ENCODE measurements at places on chromosomes 5 and 9. TPM values are rescaled to one million over a fixed set of nuclear protein-coding genes. Genes with fewer than 3 reads are reported as not detected.

DNA sequence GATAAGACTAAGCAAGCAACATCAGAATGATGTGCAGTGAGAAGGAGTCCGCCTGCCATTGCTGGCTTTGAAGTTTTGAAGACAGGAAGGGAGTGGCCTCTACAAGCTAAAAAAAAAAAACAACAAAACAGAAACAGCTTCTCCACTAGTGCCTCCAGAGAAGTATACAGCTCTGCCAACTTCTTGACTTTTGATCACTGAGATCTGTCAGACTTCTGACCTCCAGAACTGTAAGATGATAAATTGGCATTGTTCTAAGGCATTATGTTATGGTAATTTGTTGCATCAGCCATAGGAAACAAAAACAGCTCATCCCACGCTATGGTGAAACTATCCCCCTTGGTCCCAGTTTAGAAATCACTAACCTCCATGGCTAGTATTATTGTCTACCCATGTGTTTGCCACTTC lies 131.0 kb upstream of the VCAN start:
- ATAC-seq = no peak

DNA sequence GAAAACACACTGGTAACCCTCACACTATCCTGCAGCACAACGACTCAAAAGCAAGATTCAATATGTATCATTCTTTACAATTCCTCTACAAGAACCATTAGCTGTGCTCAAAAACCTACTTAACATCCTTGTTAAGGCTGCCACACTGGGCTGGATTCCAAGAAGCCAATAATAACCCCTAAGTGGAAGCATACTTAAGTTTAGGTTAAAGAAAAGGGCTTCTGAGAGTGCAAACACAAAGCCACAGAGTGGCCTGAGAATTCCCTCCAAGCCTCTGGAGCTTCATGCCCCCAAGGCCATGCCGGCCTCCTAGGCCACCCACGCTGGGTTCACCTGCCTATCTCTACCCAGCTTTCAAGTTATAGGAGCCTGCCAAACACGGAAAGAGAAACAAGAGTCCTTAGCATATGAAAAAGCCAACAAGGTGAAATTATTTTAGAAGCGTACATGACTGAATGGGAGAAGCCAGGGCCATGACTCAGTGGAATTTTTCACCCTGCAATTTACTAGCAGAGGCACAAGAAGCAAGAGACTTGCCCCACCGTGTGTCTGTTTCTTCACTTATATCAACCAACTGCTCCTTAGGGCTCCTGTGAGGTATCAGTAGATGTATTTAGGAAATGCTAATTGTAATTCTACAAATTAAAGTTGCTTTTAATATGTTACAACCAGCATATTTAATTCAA lies 293.0 kb downstream of the SPOCK1 start:
- ATAC-seq = no peak

DNA sequence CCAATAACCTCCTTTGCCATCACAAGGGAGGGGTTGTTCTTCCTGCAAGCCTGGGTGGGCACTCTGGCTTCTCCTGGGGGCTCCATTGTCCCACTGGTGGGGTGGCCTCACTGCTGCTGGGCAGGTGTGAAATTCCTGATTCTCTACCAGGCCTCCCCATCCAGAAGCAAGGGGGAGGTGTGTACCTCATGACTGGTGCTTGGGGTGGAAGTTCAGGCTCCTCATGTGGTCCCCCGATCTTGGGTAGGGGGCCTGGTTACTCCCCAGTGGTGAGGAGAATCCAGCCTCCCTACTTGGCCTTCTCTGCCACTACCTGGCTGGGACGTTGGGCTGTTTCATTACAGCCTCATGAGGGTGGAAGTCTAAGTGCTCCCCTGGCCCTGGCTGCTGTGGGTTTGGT lies 433.9 kb downstream of the IRX2 start:
- no peak for ATAC-seq

DNA sequence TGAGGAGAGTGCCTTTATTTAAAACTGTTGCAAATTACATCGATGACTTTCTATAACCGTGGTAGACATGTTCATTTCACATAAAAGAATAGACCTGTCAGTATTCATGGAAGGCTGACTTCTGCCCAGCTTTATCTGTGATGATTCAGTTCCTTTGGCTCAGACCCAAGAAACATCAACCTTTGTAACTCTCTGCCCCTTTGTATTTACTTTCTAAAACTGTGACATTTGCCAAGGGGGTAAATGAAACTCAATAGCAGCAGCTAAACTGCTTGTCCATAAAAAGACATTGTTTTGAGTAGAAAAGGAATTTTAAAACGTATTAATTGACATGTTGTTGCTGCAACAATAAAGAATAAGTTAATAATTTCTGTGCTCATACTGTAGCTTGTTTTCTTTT lies 137.8 kb upstream of the ANKH start:
- peak; percentile 67 for ATAC-seq

- ATAC-seq = no peak
These were observed 66.5 kb downstream of the GALNT10 start for GRCh38 chr5:154257046-154257445.

DNA sequence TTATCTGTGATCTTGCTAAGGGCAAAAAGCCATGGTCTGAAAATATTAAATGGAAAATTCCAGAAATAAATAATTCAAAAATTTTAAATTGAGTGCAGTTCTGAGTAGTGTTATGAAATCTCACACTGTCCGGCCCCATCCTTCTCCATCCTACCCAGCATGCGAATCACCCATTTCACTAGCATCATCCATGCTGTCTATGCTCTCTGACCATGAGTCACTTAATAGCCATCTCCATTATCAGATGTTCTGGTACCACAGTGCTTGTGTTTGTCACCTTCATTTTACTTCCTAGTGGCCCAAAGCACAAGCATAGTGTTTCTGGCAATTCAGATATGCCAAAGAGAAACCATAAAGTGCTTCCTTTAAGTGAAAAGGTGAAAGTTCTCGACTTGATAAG lies 63.3 kb upstream of the SMC5 start:
- ATAC-seq = peak; percentile 41

SLC6A3 gene
- total RNA-seq = 0.16 TPM

Data from esophagus mucosa (tissue), 1 donor.